ENCODE measurements at places on chromosomes 16 and 17.

DNA sequence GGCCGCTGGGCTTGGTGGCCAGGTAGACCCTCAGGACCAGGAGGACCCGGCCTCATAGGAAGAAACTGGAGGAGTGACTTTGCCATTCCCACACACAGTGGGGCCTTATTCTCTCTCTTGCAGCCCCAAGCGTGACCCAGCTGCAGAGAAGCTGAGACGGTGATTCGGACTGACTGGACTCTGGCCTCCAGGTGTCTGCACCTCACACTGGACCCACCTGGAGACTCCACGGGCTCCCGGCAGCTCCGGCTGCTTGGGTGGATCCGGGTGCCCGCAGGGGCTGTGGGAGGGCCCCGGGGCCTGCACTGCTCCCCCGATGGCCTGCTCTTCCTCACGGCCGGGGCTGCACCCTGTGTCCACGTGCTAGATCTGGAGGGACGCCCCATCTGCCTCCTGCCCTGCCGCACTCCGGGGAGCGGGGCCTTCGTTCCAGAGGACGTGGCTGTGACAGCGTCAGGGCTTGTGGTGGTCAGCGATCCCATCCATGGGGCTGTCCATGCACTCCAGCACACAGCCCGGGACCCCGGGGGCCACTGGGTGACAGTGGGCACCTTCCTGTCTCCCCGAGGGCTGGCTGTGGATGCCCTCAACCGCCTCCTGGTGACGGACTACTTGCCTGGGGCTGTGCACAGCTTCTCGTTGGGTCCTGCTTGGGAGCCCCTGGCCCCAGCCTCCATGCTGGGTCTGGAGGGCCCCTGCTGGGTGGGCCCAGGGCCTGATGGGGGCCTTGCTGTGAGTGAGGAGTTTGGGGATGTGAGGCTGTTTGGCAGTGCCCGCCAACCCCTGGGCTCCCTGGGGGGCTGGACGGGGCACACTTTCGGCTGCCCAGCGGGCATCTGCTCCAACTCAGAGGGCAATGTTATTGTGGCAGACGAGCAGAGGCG lies 810 bp downstream of the NHLRC4 start:
- no peak for DNase-seq

DNA sequence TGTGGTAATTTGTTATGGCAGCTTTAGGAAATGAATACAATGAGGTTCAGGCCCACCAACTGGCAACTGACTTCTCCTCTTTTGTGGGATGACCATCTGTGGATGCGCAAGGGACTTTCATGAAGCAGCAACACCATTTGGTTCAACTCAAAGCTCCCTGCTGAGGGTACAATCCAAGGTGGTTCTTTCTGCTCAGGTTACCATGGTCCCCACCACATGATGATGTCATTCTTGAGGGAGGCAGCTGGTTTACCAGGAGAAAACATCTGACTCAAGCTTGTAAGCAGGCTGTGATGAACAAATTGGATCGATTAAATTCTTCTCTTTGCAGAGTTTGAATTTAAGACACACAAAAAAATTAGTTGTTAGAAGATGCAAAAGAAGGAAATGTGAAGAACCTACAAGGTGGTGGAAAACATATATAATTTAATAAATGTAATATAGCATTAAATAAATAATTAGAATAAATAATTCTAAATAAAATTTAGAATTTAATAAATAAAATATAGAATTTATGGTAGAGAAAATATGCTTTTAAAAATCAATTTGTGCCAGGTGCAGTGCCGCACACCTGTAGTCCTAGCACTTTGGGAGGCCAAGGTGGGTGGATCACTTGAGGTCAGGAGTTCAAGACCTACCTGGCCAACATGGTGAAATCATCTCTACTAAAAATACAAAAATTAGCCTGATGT lies 67.6 kb upstream of the ANKFN1 start:
- DNase-seq: no peak

DNA sequence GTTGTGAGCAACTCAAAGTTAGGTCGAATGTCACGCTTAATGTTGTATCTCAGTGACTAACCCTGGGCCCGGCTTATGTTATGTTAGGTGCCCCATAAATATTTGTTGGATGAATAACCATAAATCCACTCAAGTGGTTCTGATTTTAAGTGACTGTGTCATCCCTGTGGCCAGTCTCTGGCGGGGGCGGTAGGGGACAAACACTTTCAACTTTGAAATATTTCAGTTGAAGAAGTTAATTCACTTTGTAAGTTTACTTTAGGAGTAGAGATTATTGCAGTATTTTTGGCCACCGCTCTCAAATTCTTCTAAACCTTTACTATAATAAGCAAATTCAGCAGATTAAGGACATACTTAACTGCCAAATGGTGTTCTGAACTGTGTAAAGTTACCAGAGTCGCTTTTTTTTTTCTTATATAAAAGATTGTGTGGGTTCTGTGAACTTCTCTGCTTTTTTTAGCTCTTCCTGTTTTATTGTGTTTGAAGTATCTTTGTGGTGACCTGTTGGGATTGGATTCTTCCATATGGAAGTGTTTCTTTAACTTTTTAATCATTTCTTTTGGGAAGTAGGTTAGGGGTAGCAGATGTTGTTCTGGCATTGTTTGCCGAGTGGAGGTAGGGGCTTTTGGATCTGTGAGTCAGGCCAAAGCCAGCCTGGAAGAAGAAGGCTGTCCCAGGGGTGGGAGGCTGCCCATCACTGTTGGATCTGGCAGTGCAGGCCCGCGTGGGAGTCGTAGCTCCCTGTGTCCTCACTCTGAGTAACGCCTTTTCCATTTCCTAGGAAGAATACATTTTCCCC lies 61.4 kb upstream of the TBX2 start:
- DNase-seq: no peak

- peak; percentile 31 for DNase-seq
Measured at GRCh38 chr16:25014500-25015147, 545 bp downstream of the ARHGAP17 start.

- DNase-seq: no peak
Measured at GRCh38 chr16:48361012-48361411, 24.2 kb downstream of the SIAH1 start.

DNA sequence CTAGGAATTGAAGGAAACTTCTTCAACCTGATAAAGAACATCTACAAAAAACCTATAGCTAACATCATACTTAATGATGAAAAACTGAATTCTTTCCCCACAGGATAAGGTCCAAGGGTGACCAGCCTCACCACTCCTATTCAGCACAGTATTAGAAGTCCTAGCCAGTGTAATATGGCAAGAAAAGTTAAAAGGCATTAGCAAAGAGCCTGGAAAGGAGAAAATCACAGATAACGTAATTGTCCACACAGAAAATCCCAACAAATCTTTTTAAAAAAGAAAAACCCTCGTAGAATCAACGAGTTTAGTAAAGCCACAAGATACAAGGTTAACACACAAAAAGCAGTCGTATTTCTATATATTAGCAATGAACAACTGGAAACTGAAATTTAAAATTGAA lies 37.8 kb downstream of the MEAK7 start:
- no peak for DNase-seq

GRCh38 chr16:12793120-12793864 lies 10.4 kb downstream of the CPPED1 start:
- no peak for DNase-seq

DNA sequence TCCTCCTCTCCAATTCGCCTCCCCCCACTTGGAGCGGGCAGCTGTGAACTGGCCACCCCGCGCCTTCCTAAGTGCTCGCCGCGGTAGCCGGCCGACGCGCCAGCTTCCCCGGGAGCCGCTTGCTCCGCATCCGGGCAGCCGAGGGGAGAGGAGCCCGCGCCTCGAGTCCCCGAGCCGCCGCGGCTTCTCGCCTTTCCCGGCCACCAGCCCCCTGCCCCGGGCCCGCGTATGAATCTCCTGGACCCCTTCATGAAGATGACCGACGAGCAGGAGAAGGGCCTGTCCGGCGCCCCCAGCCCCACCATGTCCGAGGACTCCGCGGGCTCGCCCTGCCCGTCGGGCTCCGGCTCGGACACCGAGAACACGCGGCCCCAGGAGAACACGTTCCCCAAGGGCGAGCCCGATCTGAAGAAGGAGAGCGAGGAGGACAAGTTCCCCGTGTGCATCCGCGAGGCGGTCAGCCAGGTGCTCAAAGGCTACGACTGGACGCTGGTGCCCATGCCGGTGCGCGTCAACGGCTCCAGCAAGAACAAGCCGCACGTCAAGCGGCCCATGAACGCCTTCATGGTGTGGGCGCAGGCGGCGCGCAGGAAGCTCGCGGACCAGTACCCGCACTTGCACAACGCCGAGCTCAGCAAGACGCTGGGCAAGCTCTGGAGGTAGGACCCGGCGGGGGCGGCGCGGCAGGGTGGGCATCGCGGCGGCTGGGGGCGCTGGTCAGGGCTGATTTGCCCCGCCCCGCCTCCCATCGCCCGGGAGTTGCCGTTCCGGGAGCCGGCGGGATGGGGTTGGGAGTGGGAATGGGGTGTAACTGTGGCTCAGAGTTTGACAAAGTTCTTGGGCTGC lies 567 bp downstream of the SOX9 start:
- DNase-seq: no peak

DNA sequence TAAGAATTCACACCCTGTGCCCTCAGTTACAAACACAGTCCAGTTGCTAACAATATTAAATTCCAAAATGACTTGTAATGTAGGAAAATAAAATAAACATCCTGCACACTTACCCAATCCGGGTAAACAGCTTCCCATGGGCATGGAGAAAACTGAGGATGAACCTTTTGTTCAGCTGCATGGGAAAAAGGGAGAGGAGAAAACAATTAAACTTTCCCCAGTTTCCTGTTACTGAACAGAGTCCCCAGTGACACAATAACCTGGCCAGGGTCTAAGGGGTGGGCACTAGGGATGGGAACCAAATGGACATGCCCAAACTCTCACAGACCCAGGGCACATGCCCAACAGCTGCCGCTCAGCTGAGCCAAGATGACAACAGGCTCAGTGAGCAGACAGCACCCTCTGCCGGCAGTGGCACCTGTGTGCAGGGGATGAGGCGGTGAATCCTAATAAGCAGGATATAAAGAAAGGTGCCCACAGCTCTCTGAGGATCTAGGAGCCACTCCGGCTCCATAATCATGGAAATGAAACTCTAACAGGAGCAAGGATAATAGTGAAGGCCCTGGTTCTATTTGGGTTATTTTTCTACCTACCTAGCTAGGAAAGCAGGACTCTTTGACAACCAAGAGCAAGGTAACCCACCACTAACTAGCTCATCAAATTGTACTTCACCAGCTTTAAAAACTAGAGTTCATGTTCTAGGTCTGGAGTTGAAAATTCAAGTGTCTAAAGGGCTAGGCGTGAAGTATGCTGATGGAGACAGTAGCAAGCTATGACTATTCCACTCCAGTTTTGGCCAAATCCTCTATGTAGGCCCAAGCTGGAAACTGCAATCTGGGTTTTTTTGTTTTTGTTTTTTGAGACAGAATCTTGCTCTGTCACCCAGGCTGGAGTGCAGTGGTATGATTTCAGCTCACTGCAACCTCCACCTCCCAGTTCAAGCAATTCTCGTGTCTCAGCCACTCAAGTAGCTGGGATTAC lies 58.8 kb downstream of the SMG6 start:
- peak; percentile 87 for DNase-seq

GRCh38 chr16:4260360-4260759 lies 12.5 kb downstream of the TFAP4 start:
- DNase-seq: no peak

- DNase-seq: no peak
Measured at GRCh38 chr17:76207275-76208059, 32.8 kb downstream of the RNF157 start.

- DNase-seq: no peak
Measured at GRCh38 chr16:31270795-31271194, 11.0 kb downstream of the ITGAM start.

DNA sequence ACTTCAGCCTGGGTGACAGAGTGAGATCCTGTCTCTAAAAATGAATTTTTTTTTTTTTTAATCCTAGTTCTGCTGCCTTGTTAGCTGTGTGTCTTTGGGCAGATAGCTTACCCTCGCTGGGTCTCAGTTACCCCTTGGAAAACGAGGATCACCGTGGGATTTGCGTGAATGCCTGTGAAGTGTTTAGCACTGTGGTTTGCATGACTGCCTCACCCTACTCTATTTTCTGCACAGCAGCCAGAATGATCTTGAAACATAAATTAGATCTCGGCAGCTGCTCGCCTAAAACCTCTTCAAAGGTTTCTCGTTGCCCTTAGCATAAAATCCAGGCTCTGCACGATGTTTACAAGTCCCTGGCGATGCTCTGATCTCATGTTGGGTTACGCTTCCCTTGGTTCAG lies 71.2 kb upstream of the GRIN2A start:
- no peak for DNase-seq

DNA sequence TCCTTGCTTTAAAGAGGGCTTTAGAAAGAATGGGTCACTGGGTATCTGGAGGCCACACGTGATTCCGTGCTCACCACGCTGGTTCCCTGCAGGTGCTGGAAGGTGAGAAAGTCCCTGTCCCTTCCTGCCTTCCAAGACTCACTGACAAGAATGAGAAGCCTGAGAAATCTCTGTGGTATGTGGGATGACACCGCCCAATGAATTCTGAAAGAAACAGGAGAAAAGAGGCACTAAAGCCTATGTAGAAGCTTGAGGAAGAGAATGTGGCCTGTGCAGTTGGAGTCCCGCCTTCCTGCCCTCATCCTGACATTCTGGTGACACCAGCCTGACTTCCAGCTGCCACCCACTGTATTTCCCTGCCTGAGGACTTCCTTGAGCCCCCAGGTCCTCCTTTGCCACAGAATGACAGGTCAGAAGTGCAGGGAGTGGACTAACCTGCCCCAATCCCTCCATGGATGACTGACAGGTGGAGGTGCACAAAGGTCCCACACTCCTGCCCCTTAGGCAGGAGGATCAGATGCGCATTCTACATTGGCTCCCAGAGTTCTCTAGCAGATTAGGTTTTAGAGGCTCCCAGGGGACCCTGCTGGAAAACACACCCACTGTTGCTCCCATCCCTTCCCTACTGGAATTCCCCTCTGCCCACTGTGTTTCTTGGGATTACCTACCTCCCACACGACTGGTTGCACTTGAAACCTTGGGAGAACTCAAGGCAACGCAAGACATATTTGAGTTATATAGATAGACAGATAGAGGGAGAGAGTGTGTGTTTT lies 38.6 kb upstream of the TENT4B start:
- DNase-seq: no peak

DNA sequence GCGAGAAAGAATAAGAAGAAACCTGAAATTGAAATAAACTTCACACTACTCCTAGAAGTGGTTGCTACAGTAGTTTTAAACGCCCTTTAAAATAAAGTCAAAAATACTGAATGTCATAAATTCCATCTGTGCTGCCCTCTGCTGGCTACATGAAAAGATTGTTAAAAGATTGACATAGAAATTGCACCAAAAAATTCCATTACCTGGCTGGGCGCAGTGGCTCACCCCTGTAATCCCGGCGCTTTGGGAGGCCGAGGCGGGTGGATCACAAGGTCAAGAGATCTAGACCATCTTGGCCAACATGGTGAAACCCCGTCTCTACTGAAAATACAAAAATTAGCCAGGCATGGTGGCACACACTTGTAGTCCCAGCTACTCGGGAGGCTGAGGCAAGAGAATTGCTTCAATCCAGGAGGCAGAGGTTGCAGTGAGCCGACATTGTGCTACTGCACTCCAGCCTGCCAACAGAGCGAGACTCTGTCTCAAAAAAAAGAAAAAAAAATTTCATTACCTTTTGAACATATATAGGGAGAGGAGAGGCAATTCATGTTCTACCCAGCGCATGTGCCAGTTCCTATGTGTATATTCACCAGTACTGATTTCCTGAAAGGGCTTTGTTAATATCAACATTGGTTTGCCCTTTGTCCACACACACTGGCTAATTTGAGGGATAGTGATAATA lies 36.5 kb downstream of the CYTH1 start:
- DNase-seq: no peak

- DNase-seq: peak; percentile 96
Measured at GRCh38 chr17:42561897-42562387, at the start of gene COASY. COASY (plus strand) TSS chr17:42562148; CDS start chr17:42562623, 475 bp downstream.

All from activated CD4-positive, alpha-beta T cell treated with anti-CD3 and anti-CD28 coated beads, Interleukin-10, Interleukin-2, amounts not matched to agents 100 ng/mL and 50 ng/mL, durations not matched to agents 16 hours and 8 hours (primary cell).